ENCODE measurements at places on chromosomes 3 and 15. TPM values are rescaled to one million over a fixed set of nuclear protein-coding genes. Genes with fewer than 3 reads are reported as not detected.

CHRM5 gene
- not detected for total RNA-seq

DYNLT2B gene
- 14.1 TPM for total RNA-seq

- H3K36me3 ChIP-seq: no peaks in the 10 kb centered on the region
- no peaks in the 10 kb centered on the region for H3K27me3 ChIP-seq
- no peak overlapping the region for H3K27ac ChIP-seq
- H3K4me3 ChIP-seq: no peak overlapping the region
- H3K4me1 ChIP-seq: no peaks in the 10 kb centered on the region
These were observed 223.0 kb upstream of the SATB1 start for GRCh38 chr3:18648159-18648558.

DNA sequence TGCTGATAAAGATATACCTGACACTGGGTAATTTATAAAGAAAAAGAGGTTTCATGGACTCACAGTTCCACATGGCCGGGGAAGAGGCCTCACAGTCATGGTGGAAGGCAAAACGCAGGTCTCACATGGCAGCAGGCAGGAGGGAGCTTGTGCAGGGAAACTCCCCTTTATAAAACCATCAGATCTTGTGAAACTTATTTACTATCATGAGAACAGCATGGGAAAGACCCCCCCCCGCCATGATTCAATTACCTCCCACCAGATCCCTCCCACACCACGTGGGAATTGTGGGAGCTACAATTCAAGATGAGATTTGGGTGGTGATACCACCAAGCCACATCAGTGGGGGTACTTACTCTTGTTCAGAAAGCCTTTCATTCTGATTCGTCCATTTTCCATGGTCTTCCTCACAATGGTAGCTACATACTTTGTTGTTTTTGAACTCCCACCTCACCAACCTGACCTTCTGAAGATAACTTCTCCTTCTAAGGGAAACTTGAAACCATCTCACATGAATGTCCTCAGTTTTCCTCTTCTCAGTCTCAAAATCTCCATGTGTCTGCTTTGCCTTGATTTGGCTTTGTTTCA, 275.6 kb upstream of the PROK2 start:
- H3K27ac ChIP-seq: no peak overlapping the region
- H3K4me1 ChIP-seq: no peaks in the 10 kb centered on the region
- peaks cover 18% of the 10 kb centered on the region for H3K36me3 ChIP-seq

DNA sequence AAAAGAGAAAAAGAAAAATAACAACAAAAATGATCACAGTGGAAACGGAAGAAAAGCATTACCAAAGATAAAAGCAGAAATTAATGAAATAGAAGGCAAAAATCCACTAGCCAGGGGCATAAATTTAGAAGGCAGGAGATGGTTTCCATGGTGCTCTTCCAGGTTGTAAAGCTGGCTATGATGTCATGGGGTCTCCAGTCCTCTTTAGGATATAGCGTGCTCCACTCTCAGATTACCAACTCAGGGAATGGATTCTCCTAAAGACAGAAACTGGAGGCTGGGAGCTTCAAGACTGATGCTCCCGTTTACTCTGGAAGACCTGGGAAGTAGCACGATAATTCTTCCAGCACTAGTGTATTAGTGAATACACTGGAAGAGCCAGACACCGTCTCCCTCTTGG, 10.9 kb upstream of the ULK4 start:
- H3K27me3 ChIP-seq: no peaks in the 10 kb centered on the region
- no peak overlapping the region for H3K27ac ChIP-seq
- H3K4me1 ChIP-seq: no peaks in the 10 kb centered on the region
- DNase-seq: no peak
- no peak overlapping the region for H3K4me3 ChIP-seq

DNA sequence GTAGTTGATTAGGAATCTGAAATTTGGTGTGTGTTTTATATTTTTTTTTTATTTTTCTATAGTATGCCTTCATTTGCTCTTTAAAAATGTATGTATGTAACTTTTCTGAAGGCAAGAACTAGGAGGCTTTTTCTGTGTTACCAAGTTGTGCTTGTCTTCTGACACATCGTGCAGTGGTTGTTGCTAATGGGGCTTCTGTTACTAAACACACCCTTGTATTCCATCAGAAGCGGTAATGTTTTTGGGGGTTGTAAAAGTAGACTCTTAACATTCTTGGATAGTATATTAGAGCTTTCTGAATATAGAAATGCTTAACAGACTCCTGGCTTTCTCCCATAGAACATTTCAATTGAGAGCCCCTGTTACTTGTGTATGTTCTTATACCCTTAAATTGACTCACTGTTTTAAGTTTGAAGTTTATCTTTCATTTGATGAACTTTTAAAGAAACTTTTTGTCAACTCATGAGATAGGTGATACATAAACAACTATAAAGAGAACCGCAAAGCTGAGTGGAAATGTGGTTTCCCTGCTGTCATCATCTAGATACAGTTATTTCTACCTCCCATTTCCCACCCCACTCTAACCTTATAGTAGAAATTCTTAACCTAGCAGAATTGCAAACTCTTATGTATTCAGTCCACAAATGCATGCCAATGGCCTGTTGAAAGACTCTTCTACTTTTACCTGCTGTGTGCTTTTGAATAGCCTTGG, 2.5 kb downstream of the TIPARP start:
- H3K27me3 ChIP-seq: no peaks in the 10 kb centered on the region
- no peaks in the 10 kb centered on the region for H3K4me1 ChIP-seq
- no peak for DNase-seq
- H3K36me3 ChIP-seq: peaks cover 10% of the 10 kb centered on the region

GRCh38 chr3:25297667-25298585, 130.1 kb upstream of the RARB start:
- no peaks in the 10 kb centered on the region for H3K36me3 ChIP-seq
- no peak for DNase-seq
- H3K4me3 ChIP-seq: no peak overlapping the region
- no peaks in the 10 kb centered on the region for H3K27me3 ChIP-seq

GRCh38 chr3:21785765-21786437, 34.9 kb upstream of the ZNF385D start:
- no peak overlapping the region for H3K4me3 ChIP-seq
- H3K4me1 ChIP-seq: no peaks in the 10 kb centered on the region
- DNase-seq: no peak
- no peaks in the 10 kb centered on the region for H3K27me3 ChIP-seq
- H3K36me3 ChIP-seq: no peaks in the 10 kb centered on the region
